Activated CD4-positive, alpha-beta memory T cell treated with anti-CD3 and anti-CD28 coated beads for 36 hours (primary cell): ENCODE measurements at places on chromosomes 16 and 17. TPM values are rescaled to one million over a fixed set of nuclear protein-coding genes. Genes with fewer than 3 reads are reported as not detected.

GGT6 gene
- total RNA-seq, result not detected

ZKSCAN2 gene
- total RNA-seq, result 5.1 TPM

TBC1D3I gene
- total RNA-seq, result 0.14 TPM

NUP88 gene
- 110 TPM for total RNA-seq

CMTM2 gene
- 0.36 TPM for total RNA-seq

FAM20A gene
- not detected for total RNA-seq

CMTM1 gene
- total RNA-seq, result 10.1 TPM

PPL gene
- total RNA-seq, result not detected

MPP2 gene
- 1.8 TPM for total RNA-seq
